Vagina (tissue), 2 donors: ENCODE measurements at places on chromosomes 13 and 19.

- no peak for DNase-seq
These were observed 89.9 kb upstream of the STARD13 start for GRCh38 chr13:33375421-33375820.

DNA sequence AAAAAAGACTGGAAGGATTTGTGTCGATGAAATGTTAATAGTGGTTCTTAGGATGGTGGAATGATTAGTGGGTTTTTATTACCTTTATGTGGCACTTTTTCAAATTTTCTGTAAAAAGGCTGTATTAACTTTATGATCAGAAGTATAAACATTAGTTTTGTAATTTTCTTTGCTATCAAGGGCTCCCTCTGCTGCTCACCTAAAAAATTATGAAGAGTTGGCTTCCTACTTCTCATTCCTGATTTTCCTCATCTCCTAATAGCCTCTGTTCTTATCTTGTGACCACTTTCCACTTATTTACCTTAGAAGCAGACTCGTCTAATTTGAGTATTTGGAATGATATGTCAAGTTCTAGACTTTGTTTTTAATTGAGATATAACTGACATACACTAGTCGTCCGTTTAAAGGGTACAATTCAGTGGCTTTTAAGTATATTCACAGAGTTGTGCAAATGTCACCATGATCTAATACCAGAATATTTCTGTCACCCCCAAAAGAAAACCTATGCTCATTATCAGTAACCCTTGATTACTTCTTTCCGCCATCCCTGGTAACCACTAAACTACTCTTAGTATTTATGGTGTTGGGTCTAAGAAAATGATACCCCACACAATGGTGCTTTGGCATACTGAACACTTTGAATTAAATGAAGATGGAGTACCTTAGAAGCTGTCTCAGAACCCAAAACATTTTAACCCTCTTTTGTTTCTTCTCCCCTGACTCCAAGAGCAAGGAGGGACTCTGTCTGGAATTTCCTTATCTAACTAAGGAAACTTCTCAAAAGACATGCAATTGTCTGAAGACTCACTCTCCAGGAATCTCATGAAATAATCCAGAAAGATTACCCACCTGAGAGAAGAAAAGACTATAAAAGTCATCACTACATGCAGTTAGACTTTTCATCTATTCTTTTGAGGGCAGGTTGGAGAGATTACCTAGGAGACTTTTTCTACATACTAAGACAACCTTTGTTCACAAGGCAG lies 311.3 kb downstream of the DLEU7 start:
- DNase-seq = no peak

DNA sequence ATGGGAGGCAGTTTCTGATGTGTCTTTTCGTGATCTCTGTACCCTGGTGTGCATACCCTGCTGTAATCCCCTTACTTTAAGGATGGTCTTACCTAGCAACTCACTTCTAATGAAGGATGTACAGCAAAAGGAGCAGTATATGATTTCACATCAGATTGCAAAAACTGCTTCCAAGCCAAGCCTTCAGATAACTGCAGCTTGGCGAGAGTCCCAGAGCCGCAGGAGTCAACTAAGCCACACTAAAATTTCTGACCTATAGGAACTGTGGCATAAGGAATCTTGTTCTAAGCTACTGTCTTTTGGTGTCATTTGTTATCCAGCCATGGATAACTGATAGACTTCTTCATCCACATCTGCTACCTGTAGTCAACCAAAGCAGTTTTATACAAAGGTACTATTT lies 496.7 kb downstream of the GPC6 start:
- DNase-seq = no peak

DNA sequence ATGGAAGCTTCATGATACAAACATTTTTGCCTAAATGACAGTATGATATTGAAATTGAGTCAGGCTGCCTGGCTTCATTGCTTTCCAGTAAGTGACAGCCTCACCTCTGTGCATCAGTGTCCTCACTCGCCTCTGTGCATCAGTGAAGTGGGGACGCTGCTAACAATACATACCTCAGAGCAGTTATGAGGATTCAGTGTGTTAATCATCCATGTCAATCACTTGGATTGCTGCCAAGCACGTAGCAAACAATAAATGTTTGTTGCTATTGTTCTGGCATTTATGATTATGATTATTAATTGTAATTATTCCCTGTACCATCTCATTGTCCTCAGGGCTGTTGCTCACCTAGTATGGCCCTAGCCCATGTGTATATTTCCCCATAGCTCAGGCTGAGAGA lies 8.8 kb downstream of the PPP2R1A start:
- DNase-seq = no peak

DNA sequence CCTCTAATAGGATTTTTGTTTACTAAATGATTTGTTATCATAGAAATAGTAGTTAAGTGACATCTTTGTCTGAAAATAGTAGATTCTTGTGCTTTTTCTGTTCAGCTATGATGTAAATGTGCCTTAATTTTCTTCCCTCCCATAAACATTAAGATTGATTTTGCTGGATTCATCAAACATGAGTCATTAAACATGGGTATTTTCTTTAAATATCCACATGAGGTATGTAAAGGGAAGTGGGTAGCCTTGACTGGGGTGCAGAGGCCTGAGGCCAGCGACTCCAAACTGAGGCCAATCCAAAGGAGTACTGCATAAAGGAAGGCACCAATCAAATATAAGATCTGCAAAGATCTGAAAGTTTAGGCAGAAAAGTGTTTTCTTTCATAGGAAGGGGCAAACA lies 3.7 kb downstream of the ZNF136 start:
- no peak for DNase-seq

- no peak for DNase-seq
These were observed 550 bp downstream of the CERS4 start for GRCh38 chr19:8209462-8210378.
